ENCODE measurements at places on chromosomes 4 and X. TPM values are rescaled to one million over a fixed set of nuclear protein-coding genes. Genes with fewer than 3 reads are reported as not detected.

SSX7 gene
- not detected for total RNA-seq

GAGE2A gene
- total RNA-seq = not detected

PAGE1 gene
- not detected for total RNA-seq

FGFBP2 gene
- total RNA-seq = 4.2 TPM

PNCK gene
- total RNA-seq = 7.8 TPM

FREM3 gene
- total RNA-seq = 0.23 TPM

PLCXD1 gene
- total RNA-seq = 2.1 TPM

NLGN4X gene
- total RNA-seq = 5.4 TPM

SHROOM4 gene
- 12.9 TPM for total RNA-seq

POU4F2 gene
- total RNA-seq = not detected

OPN1MW3 gene
- total RNA-seq = not detected

CT45A10 gene
- total RNA-seq = not detected

Measured in right cardiac atrium (tissue), 5 donors.